IMR-90 (cell line): ENCODE measurements at places on chromosomes 5 and 9.

- no peak for DNase-seq
Measured at GRCh38 chr9:122354536-122355199, 16.2 kb upstream of the PTGS1 start.

DNA sequence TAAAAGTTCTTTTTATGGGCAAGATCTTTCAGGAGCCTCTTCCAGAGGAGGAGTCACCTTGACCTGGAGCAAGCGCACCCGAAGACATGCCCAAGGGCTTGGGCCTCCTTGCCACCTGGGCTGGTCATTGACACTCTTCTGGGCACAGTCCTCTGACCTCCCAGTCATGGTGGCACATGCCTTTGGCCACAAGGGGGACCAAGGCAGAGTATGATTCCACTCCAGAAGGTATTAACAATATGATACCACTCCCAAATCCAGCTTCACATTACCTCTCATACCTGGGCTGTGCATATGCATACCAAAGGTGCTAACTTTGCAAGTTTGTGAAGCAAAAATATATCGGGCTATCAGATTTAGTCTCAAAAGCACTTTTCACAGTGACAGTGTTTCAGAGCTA is 84.6 kb downstream of the MAST4 start:
- no peak for DNase-seq

GRCh38 chr9:122223435-122223834 is 5.3 kb downstream of the LHX6 start:
- DNase-seq = no peak

- DNase-seq = peak; percentile 68
Measured at GRCh38 chr9:124771867-124772679, 962 bp upstream of the NR6A1 start.

DNA sequence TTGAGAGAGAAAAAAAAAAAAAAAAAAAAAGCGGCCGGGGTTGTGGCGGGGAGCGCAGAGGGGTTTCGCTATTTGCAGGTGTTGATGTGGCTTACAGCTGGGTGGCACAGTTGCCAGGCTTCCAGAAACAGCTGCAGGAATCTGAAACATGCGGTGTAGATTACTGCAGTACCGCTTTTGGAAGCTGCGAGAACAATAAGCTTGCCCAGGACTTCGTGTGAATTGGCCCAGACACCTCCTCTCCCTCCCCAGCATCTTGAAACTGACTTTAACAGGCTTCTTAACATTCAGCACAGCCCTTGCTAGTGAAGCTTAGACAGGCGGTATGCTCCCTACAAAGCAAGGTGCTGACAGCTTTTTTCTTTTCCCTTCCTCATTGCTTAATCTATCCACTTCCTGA is 104.0 kb downstream of the ATP10B start:
- DNase-seq = no peak

GRCh38 chr9:7212101-7212500 is 454.3 kb downstream of the KDM4C start:
- DNase-seq = no peak

DNA sequence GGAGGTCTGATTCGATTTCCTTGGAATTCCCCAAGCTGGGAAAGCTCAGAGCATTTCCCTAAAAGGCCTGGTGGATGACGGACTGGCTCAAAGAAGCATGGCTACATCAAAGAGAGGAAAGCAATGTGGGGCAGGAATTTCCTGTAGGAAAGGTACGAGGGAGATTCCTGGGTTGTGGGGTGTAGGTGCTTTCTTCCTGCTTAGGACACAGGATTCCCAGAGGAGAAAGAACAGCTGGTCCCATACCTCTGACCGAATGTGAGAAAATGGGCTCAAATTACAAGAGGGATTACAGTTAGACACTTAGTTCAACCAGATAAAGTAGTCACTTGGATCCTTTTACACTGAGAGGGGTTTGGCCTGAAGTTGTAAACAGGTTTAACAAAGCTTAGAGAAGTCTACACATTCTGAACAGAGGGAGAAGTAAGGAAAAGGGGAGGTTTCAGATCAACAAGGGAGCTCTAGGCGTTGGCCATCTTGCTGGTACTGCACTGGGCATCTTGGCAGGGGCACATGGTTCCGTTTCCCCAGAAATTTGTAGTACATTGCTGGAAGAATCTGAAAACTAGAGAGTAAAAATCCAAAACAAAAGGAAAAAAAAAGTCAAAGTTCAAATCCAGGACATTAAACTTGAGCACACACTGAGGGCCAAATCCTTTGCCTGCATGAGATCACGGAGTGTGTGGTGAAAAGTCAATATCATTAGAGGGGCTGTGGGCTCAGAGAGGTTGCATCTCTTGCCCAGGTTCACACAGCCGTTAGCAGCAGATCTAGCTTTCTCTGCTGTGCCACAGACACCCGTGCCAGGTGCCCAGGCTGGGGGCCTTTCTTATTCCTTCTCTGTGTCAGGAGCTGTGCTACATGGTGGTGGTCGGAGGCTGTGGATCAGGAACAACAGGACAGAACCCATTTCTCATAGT is 171.3 kb downstream of the RGS3 start:
- DNase-seq = peak; percentile 69

DNA sequence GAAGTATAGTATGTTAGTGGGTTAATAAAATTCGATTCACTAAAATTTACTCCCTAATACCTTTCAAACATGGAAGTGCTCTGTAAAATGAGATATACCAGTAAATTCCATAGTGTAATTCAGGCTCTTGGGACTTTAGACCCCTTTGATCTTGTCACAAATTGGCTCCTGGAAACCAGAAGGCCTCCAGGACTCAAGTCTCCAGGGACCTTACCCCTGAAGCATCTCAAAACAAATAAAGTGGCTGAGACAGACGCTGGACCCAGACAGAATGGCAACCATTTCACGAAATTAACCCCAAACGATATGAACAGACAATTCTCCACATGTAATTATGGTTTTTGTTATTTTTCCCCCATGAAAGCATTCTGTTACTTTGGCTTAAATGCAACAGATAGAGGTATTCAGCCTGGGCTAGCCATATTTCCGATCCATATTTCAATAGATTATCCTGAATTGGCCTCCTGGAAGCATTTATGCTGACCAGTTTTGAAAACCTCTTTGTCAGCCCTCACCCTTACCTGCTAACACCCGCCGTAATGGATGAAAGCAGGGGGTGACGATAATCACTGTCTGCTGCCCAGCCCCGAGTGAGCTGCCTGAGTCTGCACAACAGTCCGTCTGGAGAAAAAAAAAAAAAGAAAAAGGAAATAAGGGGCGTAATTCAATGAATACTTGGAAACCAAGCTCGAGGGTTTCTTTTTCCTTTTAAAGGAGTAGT is 34.1 kb upstream of the EFNA5 start:
- DNase-seq = no peak

GRCh38 chr5:174503461-174504265 is 220.7 kb upstream of the MSX2 start:
- DNase-seq = peak; percentile 84

GRCh38 chr9:111161015-111161415 is 122.7 kb upstream of the LPAR1 start:
- DNase-seq = peak; percentile 92

GRCh38 chr5:18314192-18314778 is 680.0 kb downstream of the TAF11L14 start:
- DNase-seq = peak; percentile 20

DNA sequence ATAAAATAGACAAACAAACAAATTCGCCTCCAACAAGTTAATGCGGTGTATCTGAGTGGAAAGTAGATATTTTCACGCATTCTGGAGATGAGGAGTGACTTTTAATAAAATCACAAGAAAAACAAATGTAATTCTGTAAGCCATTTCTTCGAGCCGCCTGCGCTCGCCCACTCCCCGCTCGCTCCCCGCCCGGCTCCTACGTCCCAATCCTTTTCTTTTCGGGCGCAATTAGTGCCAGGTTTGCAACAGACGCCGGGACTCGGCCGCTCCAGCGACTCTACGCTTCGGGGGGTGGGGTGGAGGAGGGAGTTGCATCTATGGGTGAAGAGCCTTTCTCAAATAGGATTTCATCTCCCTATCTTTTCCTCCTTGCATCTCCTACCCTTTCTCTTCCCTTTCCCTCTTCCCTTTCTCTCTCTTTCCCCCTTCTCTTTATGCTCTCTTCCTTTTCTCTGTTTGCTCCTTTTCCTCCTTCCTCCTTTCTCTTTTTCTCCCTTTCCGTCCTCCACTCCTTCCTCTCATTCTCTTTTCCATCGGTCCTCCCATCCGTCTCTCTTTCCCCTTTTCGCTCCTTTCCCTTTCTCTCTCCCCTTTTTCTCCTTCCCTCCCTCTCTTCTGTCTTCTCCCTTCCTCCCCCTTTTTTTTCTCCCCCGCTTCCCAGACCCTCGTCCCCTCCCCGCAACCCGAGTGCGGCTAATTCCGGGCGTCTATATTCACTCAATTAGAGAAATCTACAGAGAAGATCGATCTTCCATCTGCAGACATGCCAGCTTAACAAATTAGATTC is 6.1 kb upstream of the OTP start:
- DNase-seq = no peak

- DNase-seq = no peak
Measured at GRCh38 chr5:68258531-68258930, 43.0 kb downstream of the PIK3R1 start.

DNA sequence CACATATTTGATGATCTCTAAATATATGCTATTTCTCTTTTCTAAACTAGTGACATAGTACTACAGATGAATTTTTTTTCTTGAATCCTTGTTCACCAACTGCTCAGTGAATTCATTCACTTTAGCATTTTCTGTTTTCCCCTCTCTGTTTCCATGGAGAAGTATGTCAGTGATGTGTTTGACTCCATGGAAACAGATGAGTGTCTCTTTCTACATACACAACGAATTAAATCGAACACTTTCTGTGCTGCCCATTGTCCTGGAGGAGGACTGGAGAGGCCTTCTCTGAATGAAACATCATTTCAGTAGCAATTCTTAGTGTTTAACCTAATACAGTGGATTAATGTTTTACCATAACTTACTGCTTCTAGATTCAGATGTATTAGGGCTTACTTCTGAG is 9.5 kb downstream of the INVS start:
- no peak for DNase-seq

DNA sequence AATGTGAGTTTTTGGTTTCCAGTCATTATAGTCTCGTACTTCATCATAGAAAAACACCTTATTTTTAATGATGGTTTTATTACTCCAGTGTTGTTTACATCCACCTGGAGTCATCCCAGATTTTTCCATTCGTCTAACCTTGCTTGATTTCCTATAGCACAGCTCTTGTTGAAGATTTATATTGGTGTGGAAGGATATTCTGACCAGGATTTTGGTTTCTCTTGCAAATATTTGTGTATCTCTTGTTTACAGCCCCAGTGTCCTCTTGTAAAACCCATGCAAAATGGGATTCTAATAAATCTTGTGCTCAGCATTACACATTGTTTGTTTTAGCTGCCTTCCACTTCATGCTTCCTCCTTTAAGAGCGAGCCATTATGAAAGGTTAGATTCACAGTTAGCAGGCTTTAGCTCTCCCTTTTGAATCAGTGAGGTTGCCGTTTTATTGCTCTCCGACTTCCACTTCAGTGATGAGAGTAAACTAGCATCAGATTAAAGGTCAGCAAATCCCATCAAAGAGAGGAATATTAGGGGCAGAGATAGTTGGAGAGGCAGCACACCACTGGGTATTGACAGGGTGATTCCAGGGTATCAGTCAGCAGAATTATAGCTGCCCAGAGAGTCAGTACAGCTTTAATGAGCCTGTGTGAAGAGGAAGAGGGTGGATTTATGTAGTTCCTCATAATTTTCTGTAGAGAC is 157.1 kb downstream of the PBX3 start:
- peak; percentile 11 for DNase-seq

- DNase-seq = no peak
Measured at GRCh38 chr9:29806937-29807618, 2233.8 kb upstream of the C9orf72 start.

DNA sequence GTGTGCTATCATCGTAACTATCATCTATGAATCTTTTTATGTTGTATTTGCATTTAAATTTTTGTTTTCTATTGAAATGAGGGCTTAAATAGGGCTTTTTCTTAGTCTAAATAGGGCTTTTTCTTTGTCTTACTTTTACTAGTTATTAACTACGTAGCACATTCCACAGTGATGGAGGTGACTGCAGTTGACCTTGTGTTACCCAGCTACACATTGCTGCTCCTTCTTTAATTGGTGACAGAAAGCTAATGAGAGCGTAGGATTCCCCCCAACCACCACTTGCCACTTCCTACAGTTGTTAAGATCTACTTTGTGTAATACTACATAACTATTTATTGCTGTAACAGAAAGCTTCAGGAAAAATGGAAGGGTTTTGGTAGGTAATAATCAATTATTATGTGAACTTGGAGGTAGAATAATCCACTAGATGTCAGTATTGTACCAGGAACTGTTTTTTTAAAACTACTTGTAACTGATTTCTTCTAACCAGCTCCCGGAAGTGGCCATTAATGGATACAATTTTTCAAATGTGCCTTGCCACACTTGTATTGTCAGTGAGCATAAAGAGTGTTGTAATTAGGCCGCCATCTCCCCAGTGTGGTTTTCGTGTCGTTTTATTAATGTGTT is 18.0 kb downstream of the MTRR start:
- DNase-seq = peak; percentile 72

- no peak for DNase-seq
Measured at GRCh38 chr5:179194941-179195381, 134.8 kb downstream of the ZNF354C start.

DNA sequence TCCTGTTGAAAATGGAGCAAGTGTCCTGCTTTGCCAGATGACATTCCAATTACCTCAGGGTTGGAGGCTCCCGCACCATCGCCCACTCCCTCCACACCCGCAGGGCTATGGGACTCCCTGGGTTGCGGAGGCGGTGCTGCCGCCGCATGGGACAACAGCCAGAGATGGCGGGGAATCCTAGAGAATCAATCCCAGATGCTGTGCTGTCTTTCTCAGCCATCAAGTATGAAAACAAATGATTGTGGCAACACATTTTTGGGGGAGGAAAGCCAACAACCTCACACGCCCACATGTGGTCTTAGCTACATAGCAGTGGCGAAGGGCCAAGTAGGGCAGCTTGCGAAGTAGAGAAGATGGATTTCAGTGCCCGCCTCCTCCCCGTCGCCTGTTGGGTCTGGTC is 46.7 kb downstream of the IL31RA start:
- DNase-seq = peak; percentile 62

DNA sequence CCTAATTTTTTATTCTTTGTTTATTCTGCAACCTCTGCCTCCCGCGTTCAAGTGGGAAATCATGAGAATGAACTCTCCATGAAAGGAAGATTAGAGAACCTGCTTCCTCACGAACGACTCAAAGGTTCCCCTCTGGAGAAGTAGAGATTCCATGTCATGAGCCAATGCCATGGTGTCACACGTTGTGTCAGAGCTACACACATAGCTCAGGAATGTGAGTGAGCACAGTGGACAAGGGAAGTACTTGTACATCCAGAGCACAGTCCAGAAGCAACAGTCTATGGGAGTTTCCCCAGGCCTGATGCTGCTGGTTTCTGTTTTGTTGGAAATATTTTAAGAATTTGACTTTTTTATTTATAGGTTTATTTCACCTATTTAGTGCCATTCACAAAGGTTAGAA is 26.8 kb upstream of the PPP2CA start:
- peak; percentile 96 for DNase-seq

GRCh38 chr9:15529566-15530324 is 19.0 kb upstream of the PSIP1 start:
- DNase-seq = no peak

DNA sequence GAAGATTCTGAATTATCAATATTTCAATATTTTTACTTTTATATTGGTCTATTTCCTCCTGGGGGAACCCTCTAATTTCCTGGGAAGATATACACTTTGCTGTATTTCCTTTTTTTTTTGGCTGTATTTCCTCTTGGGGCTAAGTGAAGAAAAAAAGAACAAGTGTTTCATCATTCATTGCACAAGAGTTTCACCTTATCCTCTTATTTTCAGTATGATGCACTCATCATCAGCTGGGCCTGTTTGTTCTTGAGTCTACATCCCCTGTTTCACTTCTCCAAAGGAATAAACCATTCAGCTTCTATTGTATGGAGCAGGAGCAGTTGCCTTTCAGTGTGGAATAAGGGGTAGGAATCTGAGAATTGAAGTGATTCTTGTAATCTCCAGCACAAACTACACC is 210.8 kb downstream of the FAM170A start:
- no peak for DNase-seq
